ENCODE measurements at places on chromosomes 12 and 14.

GRCh38 chr12:54932038-54932437 is 52.5 kb downstream of the TESPA1 start:
- DNase-seq: no peak

- DNase-seq: no peak
Observed at GRCh38 chr12:24906141-24906540, 42.8 kb downstream of the BCAT1 start.

- no peak for DNase-seq
Observed at GRCh38 chr14:20603813-20604690, 12.9 kb upstream of the RNASE12 start.

DNA sequence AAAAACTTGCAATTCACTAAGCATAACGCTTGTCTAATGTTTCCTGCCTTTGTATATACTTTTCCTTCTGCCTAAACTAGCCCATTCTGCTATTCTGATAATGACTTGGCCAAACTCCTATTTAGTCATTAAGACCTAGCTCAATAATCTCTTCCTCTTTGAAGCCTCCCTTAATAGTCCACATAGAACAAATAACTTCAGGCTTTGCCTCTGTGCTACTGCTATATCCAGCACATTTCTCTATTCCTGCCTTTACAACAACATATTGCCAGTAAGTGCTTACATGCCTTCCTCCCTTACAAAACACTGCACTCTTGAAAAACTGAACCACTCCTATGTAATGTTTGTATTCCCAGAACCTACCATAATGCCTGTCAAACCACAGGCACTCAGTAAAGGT is 13.8 kb downstream of the PRICKLE1 start:
- no peak for DNase-seq

DNA sequence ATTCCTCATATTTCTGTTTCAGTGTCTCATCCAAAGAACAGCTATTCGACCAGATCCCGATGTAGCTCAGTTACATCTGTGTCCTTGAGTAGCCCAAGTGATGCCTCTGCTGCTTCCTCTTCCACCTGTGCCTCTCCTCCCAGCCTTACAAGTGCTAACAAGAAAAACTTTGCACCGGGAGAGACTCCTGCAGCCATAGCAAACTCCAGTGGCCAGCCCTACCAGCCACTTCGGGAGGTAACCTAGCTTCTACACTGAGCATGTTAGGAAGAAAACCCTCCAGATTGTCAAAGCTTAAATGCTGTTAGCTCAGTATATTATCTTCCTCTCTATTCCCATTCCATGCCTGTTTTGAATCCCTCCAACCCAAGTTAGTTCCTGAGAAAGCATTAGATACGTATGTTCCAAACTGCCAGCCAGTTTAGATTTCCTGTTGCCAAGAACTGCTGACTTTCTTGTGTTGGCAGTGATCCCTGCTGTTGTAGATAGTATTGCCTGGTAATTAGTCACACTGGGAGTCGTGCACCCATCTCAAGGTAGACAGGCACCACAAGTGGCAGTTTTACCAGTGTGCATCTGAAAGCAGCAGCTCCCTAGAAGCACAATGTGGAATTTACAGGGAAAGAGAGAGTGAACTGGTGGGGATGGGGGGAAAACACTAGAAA is 14.0 kb upstream of the KCNH3 start:
- DNase-seq: no peak

DNA sequence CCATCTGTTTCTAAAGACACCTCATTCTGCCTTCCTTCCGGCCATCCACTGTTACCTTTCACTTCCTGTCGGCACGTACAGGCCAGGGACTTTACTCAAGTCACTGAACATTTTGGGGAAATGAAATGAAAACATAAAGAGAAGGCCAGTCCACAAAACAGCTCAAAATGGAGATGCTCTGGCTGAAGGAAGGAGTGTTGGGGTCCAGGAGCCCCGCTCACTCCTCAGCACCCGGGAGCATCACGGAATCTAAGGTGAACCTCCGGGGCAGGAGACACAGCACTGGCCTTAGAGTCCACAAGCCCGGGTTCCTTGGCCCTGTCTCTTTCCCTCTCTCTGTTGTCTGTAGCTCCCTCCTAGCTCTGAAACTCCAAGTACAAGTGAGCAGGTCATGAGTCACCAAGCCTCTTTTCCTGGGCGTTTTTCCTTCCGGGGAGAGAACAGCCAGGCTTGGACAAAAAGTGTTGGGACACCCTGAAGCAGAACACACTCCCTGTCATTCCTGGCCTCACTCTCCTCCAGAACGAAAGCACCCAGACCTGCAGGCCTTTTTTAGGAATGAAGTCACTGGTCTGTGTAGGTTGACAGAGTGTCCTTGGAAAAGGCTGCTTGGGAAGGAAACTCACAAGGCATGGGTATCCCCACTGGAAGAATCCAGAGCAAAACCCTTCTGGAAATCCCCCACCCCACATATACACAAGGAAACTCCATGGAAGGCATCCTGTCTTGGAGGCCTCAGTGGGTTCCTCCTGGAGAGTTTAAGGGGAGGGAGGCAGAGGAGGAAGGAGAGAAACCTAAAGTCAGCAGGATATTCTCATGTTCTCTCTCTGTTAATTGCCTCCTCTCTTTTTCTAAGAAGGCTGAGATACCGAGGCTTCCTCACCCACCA is 245.3 kb downstream of the ZFP36L1 start:
- DNase-seq: no peak

DNA sequence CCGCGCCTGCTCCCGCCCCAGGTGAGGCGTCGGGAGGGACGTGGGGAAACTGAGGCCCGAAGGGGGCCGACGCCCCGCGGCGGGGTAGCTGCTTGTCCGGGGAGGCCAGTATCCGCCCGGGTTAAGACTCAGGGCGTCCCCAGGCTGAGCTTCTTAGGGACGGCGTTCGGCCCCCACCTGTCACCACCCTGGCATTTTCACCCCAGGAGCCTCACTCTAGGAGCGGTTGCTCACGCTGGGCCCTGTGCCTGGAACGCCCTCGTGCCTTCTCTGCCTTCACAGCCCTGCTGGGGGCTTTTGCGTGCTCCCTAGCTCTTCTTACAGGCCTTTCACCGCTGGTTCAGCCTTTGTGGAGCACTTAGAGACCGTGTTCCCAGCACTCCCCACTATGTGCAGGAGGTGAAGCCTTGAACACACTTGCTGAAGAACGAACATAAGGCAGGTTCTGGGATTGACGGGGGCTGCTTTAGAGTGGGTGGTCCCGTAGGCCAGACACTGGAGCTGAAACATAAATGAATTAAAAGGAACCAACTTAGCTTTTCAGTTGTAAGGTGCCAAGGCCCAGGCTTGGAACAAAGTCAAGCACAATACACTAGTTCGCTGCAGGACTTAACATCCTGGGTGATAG is 601 bp downstream of the ZNF839 start:
- peak; percentile 48 for DNase-seq

GRCh38 chr12:49667325-49668090 is 39.7 kb downstream of the FMNL3 start:
- DNase-seq: no peak

DNA sequence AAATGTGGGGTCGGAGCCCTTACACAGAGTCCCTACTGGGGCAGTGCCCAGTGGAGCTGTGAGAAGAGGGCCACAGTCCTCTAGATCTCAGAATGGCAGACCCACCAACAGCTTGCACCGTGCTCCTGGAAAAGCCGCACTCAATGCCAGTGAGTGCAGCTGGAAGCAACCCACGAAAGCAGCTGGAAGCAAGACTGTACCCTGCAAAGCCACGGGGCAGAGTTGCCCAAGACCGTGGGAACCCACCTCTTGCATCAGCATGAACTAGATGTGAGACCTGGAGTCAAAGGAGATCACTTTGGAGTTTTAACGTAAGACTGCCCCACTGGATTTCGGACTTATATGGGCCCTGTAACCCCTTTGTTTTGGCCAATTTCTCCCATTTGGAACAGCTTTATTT is 12.3 kb downstream of the GTF2A1 start:
- no peak for DNase-seq

DNA sequence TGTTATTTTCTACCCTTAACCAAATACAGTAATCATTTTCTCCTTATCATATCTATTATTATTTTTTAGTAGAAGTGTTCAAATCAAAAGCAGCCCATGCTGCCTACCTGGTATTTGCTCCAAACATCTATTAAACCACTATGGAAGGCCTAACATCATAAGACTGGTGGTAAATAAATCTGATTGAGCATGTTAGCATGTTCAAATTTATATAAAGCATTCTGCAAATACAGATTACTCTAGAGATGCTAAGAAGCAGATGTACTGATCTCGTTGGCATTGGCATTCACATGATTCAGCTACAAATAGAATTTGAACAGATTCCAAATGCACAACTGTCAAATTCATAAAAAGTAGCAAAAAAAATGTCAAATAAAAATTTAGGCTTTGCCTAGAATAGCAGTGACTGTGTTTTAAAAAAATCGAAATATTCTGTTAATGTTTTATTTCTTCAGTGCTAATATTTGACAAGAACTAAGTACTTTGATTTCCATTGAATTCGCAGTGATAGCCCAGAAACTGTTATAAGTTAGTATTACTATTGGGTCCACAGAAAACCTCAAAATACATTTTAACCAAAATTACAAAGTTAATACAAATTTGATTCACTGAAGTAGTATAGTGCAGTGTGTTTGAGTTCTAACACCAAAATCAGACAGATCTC is 9.4 kb upstream of the OSBPL8 start:
- no peak for DNase-seq

DNA sequence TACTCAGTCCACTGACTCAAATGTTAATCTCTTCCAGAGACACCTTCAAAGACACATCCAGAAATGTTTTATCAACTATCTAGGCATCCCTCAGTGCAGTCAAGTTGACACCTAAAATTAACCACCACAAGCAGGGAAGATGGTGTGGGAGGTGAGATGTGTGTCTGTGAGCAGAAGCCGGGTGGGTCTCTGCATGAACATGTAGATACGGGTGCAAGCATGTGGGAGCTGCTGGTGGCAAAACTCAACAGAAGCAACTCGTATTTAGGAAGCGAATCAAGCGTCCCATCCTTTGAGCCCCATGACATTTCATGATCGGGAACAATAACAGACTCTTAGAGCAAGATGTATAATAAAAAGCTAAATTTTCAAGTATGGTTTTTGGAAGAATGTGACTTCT is 110.0 kb upstream of the C14orf180 start:
- no peak for DNase-seq

DNA sequence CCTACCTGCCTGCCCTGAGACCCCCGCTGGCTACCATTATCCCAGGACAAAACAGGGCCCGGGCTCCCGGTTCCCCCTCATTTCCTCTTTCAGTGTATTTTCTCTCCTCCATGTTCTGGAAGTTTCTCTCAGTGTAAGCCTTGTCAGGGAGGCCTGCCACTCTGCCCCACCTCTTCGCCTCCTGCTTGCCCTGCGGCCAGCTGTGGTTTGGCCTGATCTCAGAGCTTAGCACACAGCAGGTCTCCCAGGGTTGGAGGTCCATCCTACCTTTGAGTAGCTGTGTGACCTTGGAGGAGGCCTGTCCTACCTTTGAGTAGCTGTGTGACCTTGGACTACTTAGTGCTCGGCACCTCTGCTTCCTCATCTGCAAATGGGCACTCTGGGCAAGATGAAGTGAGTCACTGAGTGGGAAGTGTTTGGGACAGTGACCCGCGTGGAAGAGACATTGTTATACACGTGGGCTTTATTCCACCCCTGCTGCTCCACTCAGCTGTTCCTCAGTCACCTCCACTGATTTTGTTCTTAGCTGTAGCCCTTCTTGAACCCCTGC is 212.7 kb downstream of the ZFP36L1 start:
- no peak for DNase-seq

DNA sequence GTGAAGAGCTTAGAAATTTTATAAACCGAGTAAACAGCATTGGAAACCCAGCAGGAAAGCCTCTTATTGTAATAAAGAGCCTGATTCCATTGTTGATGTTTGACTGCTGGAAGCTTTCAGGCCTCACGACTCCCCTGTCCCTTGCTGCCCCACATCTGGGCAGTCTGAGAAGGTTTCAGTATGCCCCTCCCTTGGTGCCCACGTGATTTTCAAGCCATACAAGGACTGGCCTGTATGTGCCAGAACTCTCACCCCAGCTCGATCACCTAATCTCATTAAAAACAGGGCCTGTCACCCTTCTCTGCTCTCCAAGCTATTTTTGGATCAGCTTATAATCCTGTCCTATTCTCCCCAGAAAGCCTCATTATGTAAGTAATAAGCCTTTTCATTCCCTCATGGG is 7.5 kb upstream of the PYROXD1 start:
- no peak for DNase-seq

DNA sequence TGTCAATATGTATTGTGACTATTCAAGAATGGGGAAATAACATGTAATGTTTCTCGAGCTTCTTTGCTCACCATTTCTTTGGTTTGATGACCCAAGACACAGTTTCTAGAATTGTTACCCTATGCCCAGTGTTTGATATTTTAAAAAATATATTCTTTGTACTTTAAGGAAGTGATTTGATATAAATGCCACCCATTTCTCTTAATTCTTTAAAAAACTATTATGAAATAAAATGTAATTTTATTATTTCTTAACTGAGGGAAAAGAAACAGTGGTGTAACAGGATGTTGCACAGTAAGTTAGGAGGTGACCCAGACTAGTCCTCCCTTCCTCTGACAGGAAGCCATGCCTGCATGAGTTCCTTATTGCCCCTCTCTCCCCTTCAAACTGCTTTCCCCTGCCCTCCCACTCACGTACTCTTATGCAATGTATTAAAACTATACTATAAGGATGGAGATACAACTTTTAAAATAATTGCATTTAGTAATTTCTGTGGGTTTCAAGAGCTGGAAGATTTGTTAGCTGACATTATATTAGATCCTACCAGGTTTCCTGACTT is 279.4 kb downstream of the TMTC2 start:
- no peak for DNase-seq

DNA sequence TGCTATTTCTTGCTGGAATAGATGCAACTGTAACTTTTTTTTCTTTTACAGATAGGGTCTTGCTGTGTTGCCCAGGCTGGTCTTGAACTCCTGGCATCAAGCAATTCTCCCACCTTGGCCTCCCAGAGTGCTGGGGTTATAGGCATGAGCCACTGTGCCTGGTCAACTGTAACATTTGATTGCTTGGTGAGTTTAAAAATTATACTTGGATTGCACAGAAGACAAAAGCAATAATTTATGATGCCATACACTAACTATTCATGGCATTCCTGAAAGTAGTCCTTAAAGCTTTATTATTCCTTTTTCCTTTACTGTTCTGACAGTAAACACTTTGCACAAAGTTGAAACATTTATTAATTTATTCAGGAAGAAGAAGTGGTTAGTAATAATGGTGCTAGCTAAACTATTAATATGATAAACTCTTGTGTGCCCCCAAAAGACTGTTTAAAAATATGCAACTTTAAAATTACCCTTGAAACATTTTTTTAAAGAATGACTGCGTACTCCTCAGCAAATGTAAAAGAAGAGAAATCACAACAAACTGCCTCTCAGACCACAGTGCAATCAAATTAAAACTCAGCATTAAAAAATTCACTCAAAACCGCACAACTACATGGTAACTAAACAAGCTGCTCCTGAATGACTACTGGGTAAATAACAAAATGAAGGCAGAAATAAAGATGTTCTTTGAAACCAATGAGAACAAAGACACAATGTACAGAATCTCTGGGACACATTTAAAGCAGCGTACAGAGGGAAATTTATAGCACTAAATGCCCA is 8.3 kb downstream of the PTPRB start:
- DNase-seq: no peak

- no peak for DNase-seq
Observed at GRCh38 chr12:102480406-102480805, at the start of gene IGF1. IGF1 (minus strand) TSS chr12:102480563; CDS start chr12:102480381, 182 bp downstream.

GRCh38 chr12:27610374-27610773 is 85.9 kb upstream of the REP15 start:
- no peak for DNase-seq

Data from stimulated activated naive CD8-positive, alpha-beta T cell treated with anti-CD3 and anti-CD28 coated beads, Interleukin-15, amount 100 ng/mL, for 72 hours (primary cell).